ENCODE measurements at places on chromosomes 1 and 21.

DNA sequence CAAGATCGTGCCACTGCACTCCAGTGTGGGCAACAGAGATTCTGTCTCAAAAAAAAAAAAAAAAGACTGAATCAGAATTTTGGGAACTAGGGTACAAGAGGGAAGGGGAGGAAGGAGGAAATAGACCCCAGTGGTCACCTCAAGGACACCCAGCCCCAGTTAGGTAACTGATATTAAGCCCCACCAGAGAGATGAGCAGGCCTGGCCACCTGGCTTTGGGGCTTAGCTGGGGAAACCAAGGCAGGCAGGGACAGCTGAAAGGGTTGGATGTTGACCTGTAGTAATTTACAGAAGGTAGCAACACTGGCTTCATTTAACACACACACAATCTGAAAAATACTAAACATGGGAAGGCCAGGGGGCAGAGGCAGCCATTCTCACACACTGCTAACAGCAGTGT is 5.2 kb upstream of the C1orf122 start:
- no peak for DNase-seq

- no peak for DNase-seq
These were observed 133.7 kb downstream of the CAPN8 start for GRCh38 chr1:223531742-223532341.

DNA sequence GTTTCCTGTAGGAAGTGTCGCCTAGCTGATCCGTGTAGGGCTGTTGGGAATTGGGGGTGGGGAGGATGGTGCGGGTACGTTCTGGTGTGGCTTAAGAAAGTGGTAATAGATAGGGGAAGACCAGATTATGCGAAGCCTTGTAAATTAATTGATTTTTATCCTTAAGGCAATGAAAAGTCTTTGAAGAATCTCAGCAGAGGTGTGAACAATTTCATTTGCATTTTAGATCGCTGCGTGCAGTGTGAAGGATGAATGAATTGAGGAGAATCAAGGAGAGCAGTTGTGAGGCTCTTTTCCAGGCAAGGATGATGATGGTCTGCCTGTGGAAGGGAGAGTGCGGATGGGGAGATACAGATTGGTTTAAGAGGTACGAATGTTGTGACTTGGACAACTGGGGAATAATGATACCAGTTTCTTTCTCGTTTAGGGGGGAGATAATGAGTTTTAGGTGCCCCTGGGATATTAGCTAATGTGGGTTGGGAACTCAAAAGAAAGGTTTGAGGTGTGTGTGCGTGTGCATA is 813 bp upstream of the DEDD start:
- DNase-seq: no peak

DNA sequence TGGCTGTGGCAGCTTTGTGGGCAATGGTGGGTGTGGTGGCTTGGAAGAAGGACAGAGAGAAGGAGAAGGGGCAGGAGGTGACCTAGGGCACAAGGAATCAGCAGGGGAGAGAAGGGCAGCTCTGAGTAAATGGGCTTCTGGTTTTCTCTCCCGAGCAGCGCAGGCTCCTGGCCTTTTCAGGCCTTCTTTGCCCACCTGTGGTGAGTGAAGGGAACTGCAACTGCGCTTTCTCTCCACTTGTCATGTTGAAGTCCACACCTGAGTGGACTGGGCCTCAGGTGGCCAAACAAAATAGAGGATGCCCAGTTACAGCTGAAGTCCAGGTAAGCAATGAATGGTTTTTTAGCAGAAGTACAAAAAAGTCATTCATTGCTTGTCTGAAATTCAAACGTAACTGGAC is 29.4 kb upstream of the KCNA10 start:
- peak; percentile 9 for DNase-seq

GRCh38 chr1:21663951-21664805 is 5.0 kb downstream of the RAP1GAP start:
- no peak for DNase-seq

Data from hippocampal formation (tissue), 2 donors.